ENCODE measurements at places on chromosomes 13 and 19. TPM values are rescaled to one million over a fixed set of nuclear protein-coding genes. Genes with fewer than 3 reads are reported as not detected.

Gene ATXN8OS
- not detected for total RNA-seq

Gene ABCA7
- 10.7 TPM for total RNA-seq

Gene LYPD5
- 0.51 TPM for total RNA-seq

Gene CD177
- total RNA-seq, result 3.6 TPM

Gene SMIM44
- not detected for total RNA-seq

Gene MCEMP1
- total RNA-seq, result 1.1 TPM

Gene HSPB6
- total RNA-seq, result 147 TPM

Gene ZNF560
- not detected for total RNA-seq

Gene C19orf38
- total RNA-seq, result 0.98 TPM

Gene ERCC2
- 3.3 TPM for total RNA-seq

Gene KRTDAP
- total RNA-seq, result not detected

Gene CBLC
- not detected for total RNA-seq

Gene SLC25A41
- total RNA-seq, result not detected

Gene ZNF71
- total RNA-seq, result 5.1 TPM

Gene COL4A2
- 1,231 TPM for total RNA-seq

Gene CADM4
- 0.57 TPM for total RNA-seq

Gene ETV2
- total RNA-seq, result 1.1 TPM

Gene TDRD3
- 33.2 TPM for total RNA-seq

Gene SIGLEC12
- not detected for total RNA-seq

Gene SPACA4
- not detected for total RNA-seq

Gene INAFM1
- total RNA-seq, result 1.6 TPM

Gene RFPL4AL1
- total RNA-seq, result not detected

Gene LILRA6
- total RNA-seq, result 9.8 TPM

Gene WASF3
- total RNA-seq, result 34.8 TPM

Gene ZNF724
- total RNA-seq, result 2.6 TPM

Gene ZNF534
- 1.9 TPM for total RNA-seq

Gene LHB
- not detected for total RNA-seq

Gene CEACAM8
- 0.98 TPM for total RNA-seq

Gene STAP2
- total RNA-seq, result 1.7 TPM

Gene ZNF417
- total RNA-seq, result 13.9 TPM

Gene SKA3
- 1.3 TPM for total RNA-seq

Gene GAPDHS
- not detected for total RNA-seq

Gene ZNF225
- 4.1 TPM for total RNA-seq

Measured in subcutaneous adipose tissue (tissue), 4 donors.